ENCODE measurements at places on chromosomes 1 and 21.

- DNase-seq, result no peak
Measured at GRCh38 chr1:2532485-2533160, 2.6 kb upstream of the HES5 start.

- peak; percentile 76 for DNase-seq
Measured at GRCh38 chr1:21232044-21232443, 55.3 kb upstream of the EIF4G3 start.

GRCh38 chr1:169595764-169596711, 9.8 kb upstream of the F5 start:
- DNase-seq, result peak; percentile 47

- peak; percentile 23 for DNase-seq
Measured at GRCh38 chr1:245797592-245798348, 643.0 kb downstream of the KIF26B start.

- DNase-seq, result no peak
Measured at GRCh38 chr21:42830456-42831455, 48.6 kb downstream of the WDR4 start.

- DNase-seq, result no peak
Measured at GRCh38 chr1:87478231-87478630, 149.6 kb downstream of the LMO4 start.

Data from HEK293T (cell line).